ENCODE measurements at places on chromosomes 2 and 18.

DNA sequence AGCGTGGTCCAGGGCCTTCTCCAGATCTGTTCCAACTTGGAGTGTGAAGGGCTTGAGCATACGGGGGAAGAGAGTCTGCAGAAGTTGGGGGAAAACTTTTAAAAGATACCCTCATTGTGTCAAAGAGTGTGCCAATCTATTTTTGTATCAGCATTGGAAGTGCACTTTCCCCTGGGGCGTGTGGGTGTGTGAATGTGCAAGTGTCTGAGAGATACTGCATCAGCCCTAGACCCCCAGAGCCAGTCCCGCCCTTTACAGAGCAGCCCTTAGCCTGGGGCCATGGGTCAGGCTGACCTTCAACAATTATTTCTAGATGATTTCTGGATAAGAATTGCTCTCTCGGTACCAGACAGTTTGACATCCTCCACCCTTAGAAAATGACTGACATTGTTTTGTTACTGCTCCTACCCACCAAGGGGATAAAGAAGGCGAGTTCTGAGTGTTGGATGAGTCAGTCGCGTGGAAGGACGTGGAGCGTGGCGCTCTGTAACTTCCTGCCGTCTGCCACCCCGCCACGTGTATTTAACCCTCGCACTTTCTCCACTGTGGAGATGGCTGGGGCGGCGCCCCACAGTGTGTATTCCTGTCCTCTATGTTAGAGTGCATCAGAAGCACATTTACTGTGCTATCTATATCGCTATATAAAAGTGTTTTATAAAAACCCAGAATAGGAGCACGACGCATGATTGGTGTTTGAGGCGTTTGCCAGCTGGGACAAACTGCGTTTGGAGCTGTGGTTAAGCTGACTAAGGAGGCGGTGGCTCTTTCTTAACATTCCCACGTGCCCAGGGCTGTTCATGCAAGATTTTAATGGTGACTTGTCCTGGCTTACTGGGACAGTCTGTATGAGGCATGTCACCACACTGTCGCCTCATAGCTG is 122.6 kb downstream of the CABLES1 start:
- no peak for DNase-seq

GRCh38 chr2:180604077-180604476 is 376.3 kb upstream of the UBE2E3 start:
- DNase-seq: no peak

GRCh38 chr2:175009917-175010621 is 4.9 kb upstream of the CHN1 start:
- DNase-seq: no peak

- no peak for DNase-seq
Observed at GRCh38 chr2:70418514-70418913, 116.6 kb upstream of the FAM136A start.

- DNase-seq: no peak
Observed at GRCh38 chr2:98060277-98060676, 26.7 kb upstream of the VWA3B start.

GRCh38 chr2:68971591-68972231 is 2.7 kb upstream of the GKN1 start:
- DNase-seq: no peak

DNA sequence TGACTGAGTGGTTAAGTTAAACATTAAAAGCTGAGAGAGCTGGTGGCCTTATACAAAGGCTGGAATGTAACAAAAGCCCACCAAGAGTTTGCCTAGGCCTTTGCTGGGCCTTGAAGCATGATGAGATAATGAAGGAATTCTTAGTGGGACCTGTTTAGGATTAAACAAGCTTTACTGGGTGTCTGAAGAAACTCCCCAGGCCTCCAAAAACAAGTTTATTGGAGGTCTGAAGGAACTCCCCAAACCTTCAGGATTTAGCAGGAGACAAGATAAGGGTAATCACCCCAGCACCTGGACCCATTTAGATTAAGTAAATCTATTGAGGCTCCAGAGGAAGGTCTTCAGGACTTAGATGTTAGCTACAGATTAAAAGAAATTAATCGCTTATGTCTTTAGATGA is 18.7 kb downstream of the PCARE start:
- no peak for DNase-seq

DNA sequence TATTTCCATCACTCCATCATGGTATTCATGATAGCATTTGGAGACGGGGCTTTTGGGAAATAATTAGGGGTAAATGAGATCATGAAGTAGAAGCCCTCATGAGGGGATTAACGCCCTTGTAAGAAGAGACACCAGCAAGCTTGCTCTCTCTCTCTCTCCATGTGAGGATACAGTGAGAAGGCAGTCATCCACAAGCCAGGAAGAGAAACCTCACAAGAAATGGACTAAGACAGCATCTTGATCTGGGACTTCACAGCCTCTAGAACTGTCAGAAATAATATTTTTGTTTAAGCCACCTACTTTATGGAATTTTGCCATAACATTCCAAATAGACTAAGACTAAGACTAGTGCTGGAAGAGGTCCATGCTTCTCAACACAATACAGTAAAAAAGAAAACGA is 464.6 kb upstream of the GCFC2 start:
- DNase-seq: no peak

GRCh38 chr2:49901202-49902065 is 747.1 kb upstream of the FSHR start:
- DNase-seq: no peak

DNA sequence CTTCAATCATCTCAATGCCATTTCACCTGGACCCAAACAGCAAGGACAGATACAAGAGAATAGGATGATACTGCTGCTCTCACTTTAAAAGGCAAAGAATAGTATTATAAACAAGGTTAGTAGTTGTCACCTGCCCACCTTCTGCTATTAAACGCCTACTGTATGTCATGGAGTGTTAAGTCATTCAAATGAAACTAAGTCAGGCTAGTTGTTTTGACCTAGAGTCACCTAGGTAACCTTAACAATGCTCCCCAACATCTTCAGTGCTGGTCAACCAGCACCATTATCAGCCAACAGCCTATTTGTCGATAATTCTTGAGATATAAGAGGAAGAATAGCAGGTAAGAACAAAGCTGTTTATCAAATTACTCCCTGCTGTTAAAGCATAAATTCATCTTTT is 39.2 kb downstream of the TRIP12 start:
- DNase-seq: no peak

DNA sequence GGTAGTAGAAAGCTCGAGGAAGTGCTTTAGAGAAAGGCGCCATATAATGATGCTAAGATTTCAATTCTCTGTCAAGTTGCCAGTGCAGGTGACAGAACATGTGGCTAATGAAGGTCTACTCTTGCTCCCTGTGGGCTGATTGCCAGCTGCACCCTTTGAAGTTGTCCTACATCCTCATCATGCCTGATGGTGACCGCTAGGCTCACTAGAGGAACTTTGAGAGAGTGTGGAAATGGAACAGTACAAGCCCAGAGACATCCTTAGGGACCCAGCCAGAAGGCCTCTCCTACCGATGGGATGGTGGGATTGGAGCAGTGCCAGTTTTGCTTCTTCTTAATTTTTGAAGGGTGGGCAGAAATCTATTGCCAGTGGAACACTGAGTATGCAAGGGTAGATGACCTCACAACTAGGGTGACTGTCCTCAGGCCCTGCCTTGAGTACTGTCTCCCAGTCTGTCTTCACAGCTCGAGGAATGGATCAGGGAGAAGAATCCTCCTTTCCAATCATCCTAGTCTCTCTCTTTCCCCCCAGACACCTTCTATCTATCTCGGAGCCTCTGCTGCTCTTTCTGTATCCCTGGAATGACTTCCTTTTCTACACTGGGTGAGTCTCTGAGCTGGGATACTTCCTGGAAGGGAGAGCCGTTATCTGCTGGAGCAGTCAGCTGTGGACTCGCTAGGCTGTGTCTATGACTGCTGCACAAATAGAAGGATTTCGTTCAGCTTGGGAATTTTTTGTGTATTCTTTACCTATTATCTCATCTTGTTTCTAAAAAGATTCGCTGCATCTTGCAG is 33.5 kb downstream of the LGALSL start:
- DNase-seq: no peak

Measured in nucleus accumbens (tissue), 56 donors.